Activated effector memory CD4-positive, alpha-beta T cell treated with Interleukin-2 at 50 U/mL for 16 hours (primary cell): ENCODE measurements at places on chromosomes 5 and 9.

- no peak for DNase-seq
These were observed 354.0 kb downstream of the PRR16 start for GRCh38 chr5:120818128-120818527.

DNA sequence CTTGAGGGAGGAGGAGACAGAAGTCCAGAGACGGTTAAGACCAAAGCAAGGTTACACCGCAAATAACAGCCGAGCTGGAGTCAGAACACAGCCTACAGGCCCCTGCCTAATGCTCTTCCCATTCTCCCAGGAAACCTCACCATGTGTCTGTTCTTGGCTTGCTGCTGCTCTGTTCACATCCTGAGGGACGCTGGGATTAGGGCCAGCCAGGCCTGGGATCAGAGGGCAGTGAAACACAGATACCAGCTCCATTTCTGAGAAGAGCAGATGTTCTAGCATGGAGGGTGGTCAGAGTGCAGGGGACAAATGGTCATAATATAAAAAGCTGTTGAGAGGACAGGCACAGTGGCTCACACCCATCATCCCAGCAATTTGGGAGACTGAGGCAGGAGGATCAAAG is 124.8 kb upstream of the LARP1 start:
- no peak for DNase-seq

- no peak for DNase-seq
These were observed 22.4 kb downstream of the ECM2 start for GRCh38 chr9:92513349-92513748.

DNA sequence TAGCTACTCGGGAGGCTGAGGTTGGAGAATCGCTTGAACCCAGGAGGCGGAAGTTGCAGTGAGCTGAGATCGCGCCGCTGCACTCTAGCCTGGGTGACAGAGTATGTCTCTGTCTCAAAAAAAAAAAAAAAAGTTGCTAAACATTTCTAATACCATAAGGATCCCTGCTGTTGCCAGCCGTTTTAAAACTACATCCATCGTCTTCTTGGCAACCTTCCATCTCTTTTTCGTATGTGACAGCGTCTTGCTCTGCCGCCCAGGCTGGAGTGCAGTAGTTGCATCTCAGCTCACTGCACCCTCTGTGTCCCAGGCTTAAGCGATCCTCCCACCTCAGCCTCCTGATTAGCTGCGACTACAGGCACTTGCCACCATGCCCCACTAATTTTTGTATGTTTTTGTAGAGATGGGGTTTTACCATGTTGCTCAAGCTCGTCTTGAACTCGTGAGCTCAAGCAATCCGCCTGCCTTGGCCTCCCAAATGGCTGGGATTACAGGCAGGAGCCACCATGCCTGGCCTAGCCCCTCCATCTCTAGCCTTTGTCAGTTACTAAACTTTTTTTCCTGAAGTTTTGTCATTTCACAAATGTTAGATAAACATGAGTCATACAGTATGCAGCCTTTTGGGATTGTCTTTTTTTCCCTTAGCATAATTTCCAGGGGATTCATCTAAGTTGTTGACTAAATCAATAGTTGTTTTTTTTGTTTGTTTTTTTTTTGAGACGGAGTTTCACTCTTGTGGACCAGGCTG is 13.5 kb downstream of the NSD1 start:
- no peak for DNase-seq

- no peak for DNase-seq
These were observed 249.1 kb downstream of the CEMIP2 start for GRCh38 chr9:71519098-71519696.

- DNase-seq, result no peak
These were observed 83.4 kb downstream of the GHR start for GRCh38 chr5:42506662-42507061.

- DNase-seq, result no peak
These were observed 80.1 kb upstream of the PLEKHG4B start for GRCh38 chr5:11898-12297.

- no peak for DNase-seq
These were observed 47.5 kb upstream of the RNF20 start for GRCh38 chr9:101485924-101486692.
